ENCODE measurements at places on chromosomes 11 and 22.
A peak's percentile ranks its signal among the peaks of the same experiment; 100 is the strongest.

GRCh38 chr11:7635137-7635536 is 38.2 kb downstream of the CYB5R2 start:
- DNase-seq, result no peak

- DNase-seq, result no peak
Measured at GRCh38 chr11:34458525-34458924, 19.8 kb downstream of the CAT start.

GRCh38 chr11:92763336-92763735 is 206.1 kb upstream of the MTNR1B start:
- no peak for DNase-seq

DNA sequence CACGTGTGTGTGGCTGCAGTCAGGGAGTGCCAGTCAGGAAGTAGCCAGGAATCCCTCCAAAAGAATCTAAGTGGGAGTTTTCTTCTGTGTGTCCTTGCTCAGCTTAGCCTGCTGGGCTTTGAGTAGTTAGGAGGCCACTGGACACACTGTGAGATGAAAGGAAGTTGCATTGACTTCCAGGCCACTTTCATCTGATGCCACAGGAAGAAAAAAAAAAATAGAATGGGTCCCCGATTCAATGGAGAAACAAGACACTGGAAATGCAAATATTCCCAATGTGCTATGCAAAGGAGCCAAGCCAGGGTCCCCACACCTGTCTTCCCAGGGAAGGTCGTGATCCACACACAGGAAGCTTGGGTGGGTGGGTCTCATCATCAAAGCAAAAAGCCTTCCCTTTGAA is 95.6 kb upstream of the E2F8 start:
- DNase-seq, result no peak

DNA sequence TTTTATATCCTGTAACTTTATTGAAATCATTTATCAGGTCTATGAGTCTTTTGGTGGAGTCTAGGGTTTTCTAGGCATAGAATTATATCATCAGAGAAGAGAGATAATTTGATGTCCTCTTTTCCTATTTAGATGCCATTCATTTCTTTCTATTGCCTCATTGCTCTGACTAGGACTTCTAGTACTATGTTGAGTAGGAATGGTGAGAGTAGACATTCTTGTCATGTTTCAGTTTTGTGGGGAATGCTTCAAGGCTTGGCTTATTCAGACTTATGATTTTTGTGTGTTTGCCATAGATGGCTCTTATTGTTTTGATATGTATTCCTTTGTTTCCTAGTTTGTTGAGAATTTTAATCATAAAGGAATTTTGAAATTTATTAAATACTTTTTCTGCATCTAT is 1078.3 kb downstream of the FAM181B start:
- DNase-seq, result no peak

GRCh38 chr11:14905104-14906033 is 13.3 kb upstream of the CYP2R1 start:
- no peak for DNase-seq

DNA sequence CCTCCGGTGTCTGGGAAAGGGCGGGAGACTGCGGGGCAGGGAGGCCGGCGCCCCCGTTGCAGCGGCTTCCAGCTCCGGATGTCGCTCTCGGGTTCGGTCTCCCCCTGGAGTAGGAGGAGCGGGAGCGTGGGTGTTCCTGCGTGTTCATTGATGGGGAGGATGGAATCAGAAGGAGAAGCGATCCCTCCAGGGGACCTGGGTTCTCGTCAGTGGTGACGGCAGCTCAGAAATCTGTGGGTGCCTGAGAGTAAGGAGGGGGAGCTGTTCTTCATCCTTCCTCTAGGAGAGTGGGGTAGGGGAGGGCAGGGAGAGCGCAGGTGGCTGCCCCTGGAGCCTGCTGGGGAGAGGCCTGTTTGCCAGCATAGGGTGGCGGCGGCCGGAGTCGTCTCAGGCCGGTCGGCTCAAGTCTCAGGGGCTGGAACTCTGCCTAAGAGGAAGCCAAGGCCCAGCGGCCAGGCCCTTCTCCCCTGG is 1.1 kb downstream of the UBASH3B start:
- peak; percentile 24 for DNase-seq

DNA sequence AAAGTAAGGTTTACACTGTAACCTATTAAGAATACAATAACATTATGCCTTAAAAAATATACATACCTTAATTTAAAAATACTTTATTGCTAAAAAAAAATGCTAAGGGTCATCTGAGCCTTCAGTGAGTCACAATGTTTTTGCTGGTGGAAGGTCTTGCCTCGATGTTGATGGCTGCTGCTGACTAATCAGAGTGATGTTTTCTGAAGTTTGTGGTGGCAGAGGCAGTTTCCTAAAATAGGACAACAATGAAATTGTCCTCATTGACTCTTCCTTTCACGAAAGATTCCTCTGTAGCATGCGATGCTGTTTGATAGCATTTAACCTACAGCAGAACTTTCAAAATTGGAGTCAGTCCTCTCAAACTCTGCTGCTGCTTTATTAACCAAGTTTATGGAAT is 97.6 kb downstream of the FAT3 start:
- DNase-seq, result no peak

- no peak for DNase-seq
Measured at GRCh38 chr11:1451781-1452470, 34.7 kb downstream of the MOB2 start.

DNA sequence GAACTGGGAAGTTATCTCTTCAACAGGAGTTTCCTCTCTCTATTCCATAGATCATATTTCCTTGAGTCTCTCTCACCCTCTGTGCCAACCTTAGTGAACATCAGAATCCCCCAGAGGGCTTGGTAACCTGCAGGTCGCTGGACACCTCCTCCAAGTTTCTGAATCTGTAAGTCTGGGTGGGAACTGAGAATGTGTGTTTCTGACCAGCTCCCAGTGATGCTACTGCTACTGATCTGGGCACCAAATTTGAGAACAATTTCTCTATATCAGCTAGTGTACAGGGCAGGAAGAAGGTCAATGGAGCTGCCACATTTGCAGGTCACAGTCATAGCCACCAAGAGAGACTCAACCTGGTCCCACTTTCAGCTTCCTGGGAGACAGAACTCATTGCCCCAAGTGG is 62.9 kb downstream of the RCN1 start:
- no peak for DNase-seq

- no peak for DNase-seq
Measured at GRCh38 chr11:45093761-45094455, 52.5 kb upstream of the PRDM11 start.

DNA sequence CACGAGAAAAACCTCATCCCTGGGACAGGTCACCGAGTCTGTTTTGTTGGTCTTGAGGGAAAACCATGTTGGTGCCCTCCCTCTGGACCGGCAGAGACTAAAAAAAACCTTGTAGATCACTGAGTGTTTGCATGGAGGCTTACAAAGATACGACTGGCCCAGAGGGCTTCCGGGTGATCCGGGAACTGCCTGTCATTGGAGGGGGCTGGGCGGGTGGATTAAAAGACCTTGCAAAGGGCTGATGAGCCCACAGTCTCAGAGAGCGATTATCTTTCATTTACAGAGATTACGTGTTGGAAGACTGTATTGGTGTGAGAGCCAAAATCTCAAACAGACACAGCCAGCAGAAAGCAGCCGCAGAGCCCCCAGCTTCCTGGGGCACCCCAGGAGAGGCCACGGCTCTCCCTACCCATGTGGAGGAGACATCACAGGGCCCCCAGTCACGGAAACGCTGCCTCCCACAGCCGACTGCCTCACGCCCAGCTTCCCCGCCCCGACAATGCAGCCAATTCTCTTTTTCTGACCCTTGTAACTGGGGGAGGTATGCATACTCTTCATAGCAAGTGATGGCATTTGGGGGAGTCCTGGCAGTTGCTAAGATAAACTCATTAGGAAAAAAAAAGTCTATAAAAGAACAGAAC is 426.4 kb downstream of the CTTN start:
- peak; percentile 49 for DNase-seq

GRCh38 chr22:45314054-45314721 is 4.5 kb downstream of the FAM118A start:
- DNase-seq, result no peak

DNA sequence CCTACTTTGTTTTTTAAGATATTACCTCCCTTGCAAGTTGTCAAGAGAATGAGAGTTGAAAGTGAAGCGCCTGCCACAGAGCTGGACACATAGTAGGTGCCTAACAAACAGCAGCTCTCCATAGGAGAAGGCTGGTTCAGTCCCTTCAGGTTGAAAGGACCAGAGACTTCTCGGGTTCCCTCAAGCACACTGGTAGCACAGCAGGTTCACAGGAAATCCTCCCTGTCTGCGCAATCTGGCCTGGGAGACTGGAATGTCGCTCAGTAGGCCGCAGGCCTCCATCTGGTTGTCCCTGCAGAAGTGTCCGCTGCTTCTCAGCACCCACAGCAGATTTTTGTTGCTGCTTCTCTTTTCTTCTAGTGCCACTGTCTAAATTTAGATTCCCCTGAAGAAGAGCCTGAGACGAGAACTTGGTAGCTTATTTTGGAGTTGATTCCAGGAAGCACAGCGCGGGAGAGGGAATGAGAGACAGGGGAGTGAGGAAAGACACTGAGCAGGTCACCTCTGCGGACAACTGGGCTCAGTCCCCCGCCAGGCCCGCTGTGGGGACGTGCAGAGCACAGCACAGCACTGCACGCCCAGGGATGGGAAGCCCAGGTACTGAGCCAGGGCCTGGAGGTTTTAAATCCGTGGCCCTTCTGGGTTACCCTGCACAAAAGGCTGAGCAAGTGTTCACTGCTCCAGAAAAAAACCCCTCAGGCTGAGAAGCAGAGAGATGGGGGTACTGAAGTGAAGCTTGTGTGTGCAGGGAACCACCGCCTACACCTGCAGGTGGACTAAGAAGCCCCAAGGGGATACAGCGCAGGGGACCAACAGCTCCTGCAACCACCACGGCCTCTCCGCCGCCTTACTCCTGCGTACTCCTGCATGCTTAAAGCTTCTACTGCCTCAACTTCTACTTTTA is 31.6 kb downstream of the RBX1 start:
- no peak for DNase-seq

DNA sequence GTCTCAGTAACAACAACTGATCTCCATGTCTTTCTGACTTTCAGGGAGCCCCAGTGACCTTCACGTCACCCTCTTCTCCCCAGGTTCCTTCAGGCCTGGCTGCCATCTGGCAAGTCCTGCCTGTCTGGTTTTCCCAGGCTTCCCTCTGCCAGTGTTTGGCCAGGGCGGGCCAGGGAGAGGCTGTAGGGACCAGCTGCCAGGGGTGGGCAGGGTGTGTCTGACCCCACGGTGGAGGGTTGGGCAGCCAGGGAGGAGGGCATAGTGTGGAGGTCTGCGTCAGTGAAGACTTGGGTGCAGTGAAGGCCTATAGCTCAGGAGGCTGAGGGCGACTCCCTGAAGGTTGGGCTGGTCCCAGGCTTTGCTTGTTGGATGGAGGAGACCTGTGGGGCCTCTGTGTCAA is 11.9 kb upstream of the MRGPRX2 start:
- DNase-seq, result no peak

DNA sequence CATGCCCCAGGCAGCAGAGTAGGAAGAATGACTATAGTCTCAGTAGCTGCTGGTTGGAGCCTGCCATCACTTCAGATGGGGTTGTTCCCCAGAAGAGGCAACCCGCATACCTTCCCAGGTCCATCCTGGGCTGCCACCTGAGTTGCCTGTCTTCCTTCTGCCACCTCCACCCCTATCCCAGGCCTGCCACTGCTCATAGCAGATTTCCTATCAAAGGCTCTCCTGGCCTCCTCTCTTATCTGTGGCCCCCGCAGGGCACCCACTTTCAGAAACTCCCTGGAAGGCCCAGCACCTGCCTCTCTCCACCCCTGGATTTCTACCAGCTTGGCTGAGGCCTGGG is 649 bp upstream of the NR1H3 start:
- DNase-seq, result no peak

GRCh38 chr11:47434011-47434786 is 8.0 kb upstream of the PSMC3 start:
- DNase-seq, result no peak

DNA sequence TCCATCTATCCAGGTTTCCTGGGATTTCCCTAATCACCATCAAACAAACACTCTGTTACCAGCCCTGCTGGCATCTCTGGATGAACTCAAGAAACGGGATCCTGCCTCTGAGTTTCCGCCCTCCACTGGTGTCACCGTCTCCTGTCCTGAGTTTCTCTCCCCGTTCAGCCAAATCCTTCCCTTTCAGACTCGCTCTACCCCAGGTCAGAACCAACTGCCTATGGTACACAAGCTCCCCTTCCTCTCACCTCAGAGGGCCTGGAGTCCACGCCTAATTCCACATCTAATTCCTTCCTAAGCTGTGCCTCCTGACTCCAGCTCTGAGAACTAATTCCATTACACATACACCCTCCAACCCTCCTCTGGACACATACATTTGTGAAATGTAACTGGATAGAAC is 96.1 kb downstream of the SHANK2 start:
- DNase-seq, result no peak

- DNase-seq, result no peak
Measured at GRCh38 chr11:34013898-34014571, 37.5 kb upstream of the CAPRIN1 start.

GRCh38 chr11:8527939-8528338 is 66.1 kb downstream of the STK33 start:
- no peak for DNase-seq

DNA sequence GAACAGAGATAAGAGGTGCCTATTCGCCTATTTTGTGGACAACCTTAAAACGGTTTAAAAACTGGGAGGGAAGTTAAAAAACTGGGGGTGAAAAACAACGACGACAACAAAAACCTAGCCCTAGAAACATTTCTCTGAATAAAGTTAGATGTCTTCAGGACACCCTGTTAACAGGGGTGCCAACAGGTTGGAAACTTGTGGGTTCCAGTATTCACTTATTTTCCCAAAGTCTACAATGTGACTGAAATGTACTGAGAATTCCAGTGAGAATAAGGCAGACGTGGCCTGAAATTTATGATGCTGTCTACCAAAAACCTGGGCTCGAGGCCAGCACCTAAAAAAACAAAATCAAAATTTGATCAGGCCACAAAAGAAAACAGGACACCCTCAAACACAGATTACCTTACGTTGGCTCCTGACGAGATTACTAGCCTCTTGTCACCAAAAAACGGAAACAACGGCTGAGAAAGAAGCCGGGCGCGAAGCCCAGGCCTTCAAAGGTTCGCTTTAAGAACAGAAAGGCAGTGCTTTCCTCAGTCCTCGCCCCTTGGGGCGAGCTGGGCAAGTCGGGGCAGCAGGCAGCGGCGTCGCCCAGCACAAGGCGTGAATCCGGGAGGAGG is 906 bp downstream of the CCDC90B start:
- no peak for DNase-seq

- no peak for DNase-seq
Measured at GRCh38 chr22:26170795-26171580, 1.7 kb downstream of the SEZ6L start.

Data from DMS79 (cell line).